NCI-H510A (cell line): ENCODE measurements at places on chromosomes 3 and 15.

GRCh38 chr15:59255680-59256336 is 49.2 kb downstream of the LDHAL6B start:
- no peak for DNase-seq

DNA sequence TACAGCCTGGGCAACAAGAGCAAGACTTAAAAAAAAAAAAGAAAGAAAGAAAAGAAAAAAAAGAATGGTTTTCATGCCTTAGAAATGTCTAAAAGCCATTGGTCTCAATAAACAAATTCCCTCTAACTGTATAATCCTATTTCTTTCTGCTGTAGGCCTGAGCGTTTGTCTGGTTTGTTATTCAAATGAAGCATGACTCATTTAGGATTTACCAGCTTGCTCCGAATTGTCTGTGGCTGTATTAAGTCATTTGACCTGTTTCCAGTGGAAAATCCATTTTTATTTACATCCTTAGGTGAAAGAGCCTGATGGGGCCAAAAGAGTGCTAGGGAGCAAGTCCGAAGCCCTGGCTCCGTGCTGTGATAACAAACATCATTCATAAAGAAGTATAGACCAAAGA is 73.8 kb downstream of the BDH1 start:
- DNase-seq, result no peak

GRCh38 chr15:73336756-73337155 is 32.0 kb downstream of the HCN4 start:
- no peak for DNase-seq

GRCh38 chr15:90225504-90226234 is 8.1 kb downstream of the CIB1 start:
- peak; percentile 42 for DNase-seq

- no peak for DNase-seq
These were observed 43.1 kb downstream of the COL8A1 start for GRCh38 chr3:99681512-99681911.

GRCh38 chr15:64842096-64842939 is 603 bp downstream of the PLEKHO2 start:
- DNase-seq, result no peak

GRCh38 chr3:135228201-135228600 is 433.1 kb downstream of the EPHB1 start:
- no peak for DNase-seq

DNA sequence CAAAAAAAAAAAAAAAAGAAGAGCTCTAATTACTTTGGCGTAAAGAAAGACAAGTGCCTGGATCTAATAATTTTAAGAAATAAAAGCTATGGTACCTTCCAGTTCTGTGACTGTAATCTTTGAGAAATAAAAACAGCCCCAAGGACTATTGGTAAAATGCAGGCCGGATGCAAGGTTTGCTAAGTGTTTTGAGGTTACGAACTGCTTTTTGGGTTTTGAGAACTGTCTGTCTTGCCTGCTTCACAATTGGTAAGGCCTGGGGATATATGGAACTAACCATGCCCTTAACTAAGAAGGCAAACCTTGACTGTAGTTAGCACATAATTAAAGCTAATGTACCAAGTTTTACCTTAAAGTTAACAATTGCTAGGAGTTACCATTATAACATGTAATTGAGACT is 388.4 kb upstream of the CBLB start:
- no peak for DNase-seq

- DNase-seq, result no peak
These were observed 26.7 kb downstream of the GBE1 start for GRCh38 chr3:81734742-81735141.

DNA sequence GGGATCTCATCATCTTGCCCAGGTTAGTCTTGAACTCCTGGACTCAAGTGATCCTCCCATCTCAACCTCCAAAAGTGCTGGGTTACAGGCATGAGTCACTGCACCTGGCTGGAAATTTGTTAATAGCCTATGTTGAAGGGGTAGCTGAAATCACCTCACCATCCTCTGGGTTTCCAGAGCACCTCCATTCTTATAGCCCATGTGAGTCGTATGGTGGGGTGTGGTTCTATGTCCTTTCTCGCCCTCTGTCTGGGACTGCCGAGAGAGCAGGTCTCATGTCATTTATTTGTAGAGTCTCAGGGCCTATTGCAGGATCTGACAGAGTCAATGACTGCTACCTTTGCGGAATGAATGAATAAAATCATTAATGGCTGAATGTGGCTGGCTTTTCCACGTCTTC is 20.9 kb downstream of the CEMIP start:
- no peak for DNase-seq

DNA sequence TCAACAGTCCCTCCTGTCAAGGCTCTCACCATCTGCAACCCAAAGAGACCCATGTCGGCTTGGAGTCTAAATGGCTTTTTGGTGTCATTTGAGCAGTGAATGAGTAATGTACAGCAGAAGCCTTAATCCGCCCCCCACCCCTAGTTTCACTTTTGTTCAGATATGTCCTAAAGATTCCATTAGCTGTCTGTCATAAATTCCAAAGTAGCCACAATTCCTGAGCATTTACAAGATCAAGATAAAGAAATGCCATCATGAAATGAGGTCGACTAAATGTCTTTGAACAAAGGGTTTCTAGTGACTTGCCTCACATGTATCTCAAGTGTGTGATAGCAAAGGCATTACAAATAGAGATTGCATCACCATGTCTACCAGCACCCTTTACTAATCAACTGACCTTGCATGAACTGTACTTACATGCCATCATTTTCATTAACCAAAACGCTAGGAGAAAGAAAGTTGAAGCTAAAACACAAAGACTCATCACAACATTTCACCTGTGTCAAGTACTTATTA is 123.8 kb upstream of the PHLDB2 start:
- no peak for DNase-seq

- DNase-seq, result peak; percentile 79
These were observed at the start of gene MYO1E for GRCh38 chr15:59372352-59373211. Gene MYO1E (minus strand): TSS chr15:59372871. CDS start chr15:59372500, 371 bp downstream.

DNA sequence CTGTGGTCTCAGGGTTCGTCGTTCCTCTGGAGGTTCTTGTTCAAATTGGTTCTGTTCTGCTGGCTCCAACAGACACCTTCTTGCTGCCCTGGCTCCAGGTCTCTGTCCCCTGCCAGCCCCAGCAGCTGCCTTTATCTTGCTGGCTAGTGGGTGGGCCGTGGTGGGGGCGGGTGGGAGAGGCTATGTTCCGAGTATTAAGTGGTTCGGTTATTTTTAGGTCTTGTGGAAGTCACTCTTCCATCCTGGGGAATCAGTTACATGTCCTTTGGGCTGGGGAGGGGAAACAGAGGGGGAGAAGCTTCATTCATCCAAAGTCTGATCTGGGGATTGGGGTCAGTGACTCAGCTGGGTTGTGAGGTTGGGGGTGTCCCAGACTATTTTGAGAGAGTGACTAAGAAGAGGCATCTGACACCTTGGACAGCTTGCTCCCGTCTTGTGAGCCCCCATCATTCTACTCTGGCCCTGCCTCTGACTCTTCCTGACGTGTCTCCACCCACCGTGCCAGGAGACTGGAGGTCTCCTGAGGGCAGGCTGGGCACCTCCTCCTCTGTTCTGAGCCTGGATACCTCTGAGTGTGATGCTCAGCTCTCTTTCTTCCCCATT is at the start of gene XIRP1:
Gene XIRP1 (minus strand): TSS at position 106 of the 603 bp plus-strand sequence. CDS start 3,150 bp downstream, outside the sequence.
- no peak for DNase-seq

DNA sequence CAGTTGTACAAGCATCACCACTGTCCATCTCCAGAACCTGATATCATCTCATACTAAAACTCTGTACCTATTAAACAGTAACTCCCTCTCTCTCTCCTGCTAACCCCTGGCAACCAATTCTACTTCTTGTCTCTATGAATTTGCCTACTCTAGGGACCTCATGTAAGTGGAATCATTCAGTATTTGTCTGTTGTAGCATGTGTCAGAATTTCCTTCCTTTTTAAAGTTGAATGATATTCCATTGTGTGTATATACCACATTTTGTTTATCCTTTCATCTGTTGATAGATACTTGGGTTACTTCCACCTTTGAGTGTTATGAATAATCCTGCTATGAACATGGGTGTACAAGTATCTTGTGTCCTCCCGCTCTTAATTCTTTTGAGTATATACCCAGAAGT is 16.6 kb downstream of the ZNF592 start:
- DNase-seq, result no peak

DNA sequence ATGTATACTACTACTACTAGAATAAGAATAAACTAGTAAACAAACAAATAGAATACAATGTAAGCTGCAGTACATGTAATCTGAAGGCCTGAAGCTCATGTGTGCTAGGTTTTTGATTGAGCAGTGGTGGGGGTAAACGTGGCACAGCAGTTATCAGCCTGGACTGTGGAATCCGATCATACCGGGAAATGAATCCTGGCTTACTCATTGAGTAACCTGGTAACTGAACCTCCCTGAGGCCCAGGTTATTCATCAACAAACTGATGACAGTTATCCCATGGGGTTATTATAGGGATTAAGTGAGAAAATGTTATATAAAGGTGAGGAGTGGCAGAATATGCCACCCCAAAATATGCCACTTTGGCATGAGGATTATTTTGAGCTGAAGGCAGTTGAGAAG is 339.1 kb downstream of the FHIT start:
- no peak for DNase-seq

- DNase-seq, result no peak
These were observed 4.6 kb upstream of the MFGE8 start for GRCh38 chr15:88917760-88918159.

DNA sequence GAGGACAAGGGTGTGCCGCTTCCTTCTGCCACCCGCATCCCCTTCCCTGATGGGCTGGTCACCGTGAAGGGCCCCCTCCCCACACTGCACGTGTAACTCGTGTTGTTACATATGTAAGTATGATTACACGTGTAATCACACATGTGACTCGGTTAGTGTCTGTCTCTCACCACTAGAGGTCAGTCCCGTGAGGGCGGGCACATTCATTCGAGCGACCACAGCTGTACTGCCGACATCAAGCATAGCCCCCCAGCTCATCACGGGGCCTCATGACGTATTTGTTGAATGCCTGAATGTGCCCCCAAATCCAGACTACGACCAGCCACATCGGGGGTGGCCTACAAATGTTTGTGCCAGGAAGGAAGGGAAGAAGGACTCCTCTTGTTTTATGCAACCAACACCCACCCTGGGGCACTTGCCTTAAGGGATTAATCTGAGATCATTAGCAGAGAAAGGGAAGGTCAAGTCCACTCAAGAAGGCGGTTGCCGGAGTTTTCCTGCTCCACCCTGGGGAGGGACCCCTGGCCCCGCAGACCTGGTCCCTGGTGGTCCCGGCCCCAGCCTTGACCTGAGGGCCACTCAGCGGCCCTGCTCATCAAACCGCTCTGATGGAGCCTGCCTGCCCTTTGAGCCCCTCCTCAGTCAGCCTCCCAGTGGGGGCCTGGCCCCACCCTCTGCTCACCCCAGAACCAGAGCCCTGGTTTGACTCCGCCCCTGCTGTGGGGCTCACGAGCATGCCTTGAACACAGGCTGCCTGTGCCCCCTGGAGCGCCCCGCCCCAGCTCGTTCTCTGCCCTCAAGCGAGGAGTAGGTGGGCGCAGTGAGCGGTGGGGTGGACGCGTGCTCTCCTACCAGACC is 52.8 kb downstream of the RGMA start:
- DNase-seq, result no peak

GRCh38 chr3:159785273-159785708 is 203.3 kb upstream of the IL12A start:
- peak; percentile 48 for DNase-seq

DNA sequence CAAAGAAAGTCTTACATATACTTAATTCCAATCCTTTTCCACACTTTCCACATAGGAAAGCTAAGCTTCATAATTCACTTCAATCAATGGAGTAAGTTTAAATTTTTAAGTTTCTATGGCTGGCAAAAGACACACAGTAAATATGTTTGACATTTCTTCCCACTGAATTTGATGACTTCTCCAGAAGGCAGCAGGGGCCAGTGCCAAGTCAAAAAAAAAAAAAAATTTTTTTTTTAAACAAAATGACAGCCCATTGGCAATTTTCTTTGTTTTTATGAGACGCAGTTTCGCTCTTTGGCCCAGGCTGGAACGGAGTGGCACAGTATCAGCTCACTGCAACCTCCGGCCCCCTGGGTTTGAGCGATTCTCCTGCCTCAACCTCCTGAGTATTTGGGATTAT is 28.7 kb downstream of the ATP13A3 start:
- DNase-seq, result no peak

- no peak for DNase-seq
These were observed 18.5 kb downstream of the KBTBD8 start for GRCh38 chr3:67016522-67017080.

GRCh38 chr15:70488002-70488605 is 275.3 kb downstream of the UACA start:
- DNase-seq, result no peak

GRCh38 chr15:57554812-57555179 is 36.9 kb upstream of the MYZAP start:
- no peak for DNase-seq

- no peak for DNase-seq
These were observed 19.3 kb downstream of the CCNB2 start for GRCh38 chr15:59124261-59124660.

DNA sequence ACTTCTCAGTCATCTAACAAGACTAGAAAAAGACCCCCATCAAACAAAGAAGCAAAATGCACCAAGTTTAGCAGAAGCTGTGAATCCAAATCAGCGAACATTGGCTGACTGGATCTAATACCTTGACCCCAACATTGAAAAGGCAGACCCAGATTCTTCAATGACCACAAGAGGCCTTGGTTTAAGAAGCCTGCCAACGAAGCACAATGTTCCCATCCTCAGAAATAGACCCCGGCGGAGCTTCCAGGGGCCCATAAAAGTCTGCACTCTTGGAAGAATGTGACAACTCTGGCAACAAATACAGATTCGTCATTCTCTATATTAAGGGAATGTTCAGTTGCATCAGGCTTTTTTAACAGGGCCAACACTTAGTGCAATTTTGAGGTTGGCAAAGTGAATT is 112.8 kb upstream of the BCL6 start:
- DNase-seq, result no peak

DNA sequence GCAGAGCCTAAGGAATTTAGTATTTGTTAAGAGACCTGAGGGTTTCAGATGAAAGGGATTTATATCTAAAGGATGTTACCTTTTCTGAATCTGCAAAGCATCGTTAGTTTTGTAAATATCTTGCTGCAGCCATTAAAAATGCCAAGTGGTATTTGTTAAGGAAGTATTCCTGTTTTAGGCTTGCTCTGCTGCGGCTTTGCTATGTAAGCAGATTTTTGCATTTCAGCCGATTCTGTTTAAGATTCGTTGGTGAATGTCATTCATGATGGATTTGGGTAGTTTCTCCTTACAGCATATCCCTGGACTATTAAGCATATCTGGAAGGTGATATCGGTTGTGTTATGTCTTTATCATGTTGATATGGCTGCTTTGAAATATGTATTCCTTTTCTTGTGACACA is 1.0 kb downstream of the USP8 start:
- no peak for DNase-seq

DNA sequence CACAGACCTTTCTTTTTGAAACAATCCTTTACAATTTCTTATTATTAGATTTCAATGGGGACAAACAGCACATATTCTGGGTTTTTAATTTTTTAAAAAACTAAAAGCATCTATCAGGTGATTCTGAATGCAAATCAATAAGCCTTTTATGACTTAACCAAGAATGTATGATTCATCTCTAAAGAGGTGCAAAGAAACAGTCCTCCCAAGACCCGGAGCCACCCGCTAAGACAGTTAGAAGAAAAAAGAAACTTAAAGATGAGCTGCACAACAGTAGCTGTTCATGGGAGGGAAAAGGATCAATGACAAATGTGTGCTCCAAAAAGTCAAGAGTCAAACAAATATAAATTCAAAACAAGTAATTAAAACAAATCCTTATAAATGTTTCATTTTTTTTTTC is 319.5 kb downstream of the THSD4 start:
- no peak for DNase-seq
